ENCODE measurements at places on chromosomes 11 and 22. TPM values are rescaled to one million over a fixed set of nuclear protein-coding genes. Genes with fewer than 3 reads are reported as not detected.

DNA sequence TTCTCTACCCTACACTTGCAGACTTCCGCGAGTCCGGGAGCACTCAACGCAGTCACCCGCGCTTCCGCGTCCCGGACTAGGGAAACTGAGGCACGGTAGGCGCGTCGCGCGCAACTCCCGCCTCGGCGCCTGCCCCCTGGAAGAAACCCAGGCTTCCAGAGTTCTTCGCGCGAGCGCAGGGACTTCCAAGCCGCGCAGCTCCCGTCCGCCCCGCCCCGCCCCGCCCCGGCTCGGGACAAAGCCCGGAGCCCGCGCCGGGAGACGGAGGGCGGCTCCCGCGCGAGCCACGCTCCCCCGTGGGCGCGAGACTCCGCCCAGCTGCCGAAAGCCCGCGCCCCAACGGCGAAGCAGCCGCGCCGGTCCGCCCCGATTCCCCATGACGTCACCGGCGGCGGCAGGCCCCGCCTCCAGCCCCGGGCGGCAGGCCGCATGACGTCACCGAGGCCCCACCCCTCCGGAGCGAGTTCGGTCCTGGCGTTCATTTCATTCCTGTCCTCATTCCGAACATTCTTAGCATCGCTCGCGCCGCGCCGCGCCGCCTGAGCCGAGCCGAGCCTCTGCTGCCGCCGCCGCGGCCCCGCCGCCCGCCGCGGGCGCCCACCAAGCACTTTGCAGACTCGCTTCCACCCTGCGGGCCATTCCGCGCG is at the start of gene TEAD1:
TEAD1 (plus strand) TSS at position 498 of the 647 bp plus-strand sequence.
- peak; percentile 64 for DNase-seq

- no peak for DNase-seq
Measured at GRCh38 chr11:1290052-1291040, 19.1 kb downstream of the TOLLIP start.

DNA sequence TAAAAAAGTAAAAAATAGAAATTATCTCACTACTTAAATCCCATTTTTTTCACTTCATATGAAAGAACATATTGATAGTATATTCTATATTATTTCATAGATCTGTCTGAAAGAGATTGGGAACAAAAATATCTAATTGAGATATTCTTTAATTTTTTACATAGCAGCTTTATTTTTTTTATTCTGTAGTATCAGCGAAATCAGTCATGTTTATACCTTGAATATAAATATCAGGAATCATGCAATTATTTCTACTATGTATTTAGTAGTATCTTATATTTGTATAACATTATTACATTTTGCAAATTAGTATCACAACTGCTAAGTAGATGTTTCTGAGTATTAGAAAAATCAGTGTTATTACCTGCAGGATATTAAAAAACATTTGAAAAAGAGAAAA is 20.4 kb downstream of the C11orf54 start:
- DNase-seq: no peak

DNA sequence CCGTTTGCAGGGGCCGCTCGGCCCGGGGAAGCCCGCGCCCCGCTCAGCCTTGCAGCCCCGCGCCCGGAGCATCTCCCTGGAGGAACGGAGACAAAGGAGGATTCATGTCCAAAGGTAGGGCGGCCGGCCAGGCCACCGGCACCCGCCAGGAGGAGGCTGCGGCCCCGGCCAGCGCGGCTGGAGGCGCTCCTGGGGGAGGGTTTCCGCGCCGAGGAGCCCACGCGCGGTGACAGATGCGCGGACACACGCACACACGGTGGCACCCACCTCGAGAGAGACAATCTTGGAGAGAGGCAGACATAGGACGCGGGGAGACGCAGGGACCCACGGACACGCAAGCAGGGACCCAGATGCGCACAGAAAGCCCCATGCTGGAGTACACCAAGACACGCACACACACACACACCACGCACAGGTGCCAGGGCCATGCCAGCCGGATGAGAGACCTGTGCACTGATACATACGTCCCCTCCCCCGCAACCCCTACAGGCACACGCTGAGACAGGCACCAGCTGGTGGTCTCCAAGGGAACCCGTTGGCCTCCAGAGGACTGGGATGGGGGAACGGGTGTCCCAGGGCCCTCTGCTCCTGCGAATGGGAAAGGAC is 7.8 kb downstream of the SEPTIN3 start:
- no peak for DNase-seq

DNA sequence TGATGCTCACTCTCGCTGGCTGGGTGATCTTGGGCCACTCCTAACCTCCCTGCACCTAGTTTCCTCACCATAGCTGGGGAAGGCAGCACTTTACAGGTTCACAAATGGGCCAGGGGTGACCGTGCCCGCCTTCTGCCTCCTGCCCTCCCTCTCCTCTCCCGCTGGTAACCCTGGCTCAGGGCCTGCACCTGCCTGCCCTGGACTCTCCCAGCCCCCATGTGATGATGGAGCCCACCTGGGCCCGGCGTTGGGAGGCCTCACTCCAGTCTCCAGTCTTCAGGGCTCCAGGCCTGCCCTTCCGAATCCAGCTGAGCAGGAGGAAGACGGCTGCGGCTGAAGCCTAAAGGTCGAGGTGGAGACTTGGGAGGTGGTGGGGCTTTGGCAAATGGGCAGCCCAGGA is 152.9 kb downstream of the CACNA1I start:
- no peak for DNase-seq

The ATL3 gene
- total RNA-seq: 42.6 TPM

- no peak for DNase-seq
Measured at GRCh38 chr22:36415415-36416168, 27.8 kb upstream of the MYH9 start.

DNA sequence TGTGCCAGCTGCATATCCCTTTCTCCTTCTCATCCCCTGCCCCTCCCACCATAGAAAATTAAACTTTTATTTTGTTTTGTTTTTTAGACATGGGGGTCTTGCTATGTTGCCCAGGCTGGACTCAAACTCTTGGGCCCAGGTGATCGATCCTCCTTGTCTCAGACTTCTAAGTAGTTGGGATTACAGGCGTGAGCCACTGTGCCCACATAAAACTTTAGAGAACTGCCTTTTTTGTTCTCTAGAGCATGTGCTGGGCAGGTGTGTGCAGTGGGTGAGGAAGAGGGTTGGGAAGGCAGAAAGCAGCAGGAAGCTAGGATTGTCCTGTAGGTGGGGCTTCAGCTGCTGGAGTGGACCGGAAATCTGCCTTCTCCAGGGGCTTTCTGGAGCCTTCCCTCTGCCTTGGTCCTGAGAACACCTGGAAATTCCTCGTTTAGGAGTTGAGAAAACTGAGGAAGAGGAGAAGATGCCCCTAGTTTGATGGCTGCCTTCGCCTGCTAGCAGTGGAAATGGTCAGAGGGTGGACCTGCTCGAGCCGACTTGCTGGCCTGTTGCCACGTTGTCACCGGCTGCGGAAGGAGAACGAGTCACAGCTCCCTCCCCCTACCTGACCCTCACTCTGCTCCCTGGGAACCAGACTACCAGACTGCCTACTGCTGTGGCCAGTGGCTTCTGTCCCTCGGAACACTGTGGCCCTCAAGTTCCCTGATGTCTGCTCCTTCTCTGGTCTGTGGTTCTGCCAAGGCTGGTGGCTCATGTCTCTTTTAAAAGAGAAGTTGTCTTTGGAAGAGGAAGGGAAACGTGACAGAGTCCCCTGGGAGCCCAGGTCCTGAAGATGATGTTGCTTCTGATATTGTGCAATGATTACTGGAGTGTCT is 4.0 kb downstream of the ST14 start:
- no peak for DNase-seq

The GRIK4 gene
- total RNA-seq: 0.14 TPM

The GAB4 gene
- total RNA-seq: not detected

DNA sequence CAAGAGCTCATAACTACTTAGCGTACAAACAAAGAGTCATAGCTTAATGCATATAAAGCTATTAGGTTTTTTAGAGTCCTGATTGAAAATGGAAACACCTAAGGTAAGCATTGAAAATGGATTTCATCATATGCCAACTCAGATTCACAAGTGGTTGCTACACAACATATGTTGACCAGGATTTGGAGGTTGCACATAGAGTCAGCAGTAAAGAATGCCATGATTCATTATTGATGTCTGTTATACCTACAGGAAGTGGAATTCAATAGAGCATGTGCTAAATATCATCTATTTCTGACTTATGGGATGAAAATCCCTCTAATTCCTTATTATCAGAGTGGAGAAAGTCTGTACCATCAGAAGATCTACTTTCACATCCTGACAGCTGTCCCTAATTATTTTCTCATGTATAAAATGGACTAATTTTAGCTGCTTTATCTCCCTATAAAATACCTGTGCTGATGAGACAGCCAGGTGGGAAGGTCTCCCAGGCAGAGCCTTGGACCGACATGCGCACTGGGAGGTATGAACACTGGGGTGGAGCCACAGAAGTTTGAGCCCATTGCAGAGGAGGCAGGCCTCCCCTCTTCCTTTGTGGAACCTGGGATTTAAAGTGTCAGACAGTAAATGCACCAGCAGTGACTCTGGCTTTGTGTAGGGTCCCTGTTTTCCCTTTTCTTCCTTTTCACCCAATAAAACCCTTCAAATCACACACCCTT is 204.2 kb downstream of the AASDHPPT start:
- DNase-seq: peak; percentile 80

GRCh38 chr11:61954851-61955421 is 4.8 kb downstream of the BEST1 start:
- no peak for DNase-seq

- DNase-seq: no peak
Measured at GRCh38 chr22:49657275-49657973, 170.2 kb downstream of the BRD1 start.

The XKR3 gene
- total RNA-seq: not detected

DNA sequence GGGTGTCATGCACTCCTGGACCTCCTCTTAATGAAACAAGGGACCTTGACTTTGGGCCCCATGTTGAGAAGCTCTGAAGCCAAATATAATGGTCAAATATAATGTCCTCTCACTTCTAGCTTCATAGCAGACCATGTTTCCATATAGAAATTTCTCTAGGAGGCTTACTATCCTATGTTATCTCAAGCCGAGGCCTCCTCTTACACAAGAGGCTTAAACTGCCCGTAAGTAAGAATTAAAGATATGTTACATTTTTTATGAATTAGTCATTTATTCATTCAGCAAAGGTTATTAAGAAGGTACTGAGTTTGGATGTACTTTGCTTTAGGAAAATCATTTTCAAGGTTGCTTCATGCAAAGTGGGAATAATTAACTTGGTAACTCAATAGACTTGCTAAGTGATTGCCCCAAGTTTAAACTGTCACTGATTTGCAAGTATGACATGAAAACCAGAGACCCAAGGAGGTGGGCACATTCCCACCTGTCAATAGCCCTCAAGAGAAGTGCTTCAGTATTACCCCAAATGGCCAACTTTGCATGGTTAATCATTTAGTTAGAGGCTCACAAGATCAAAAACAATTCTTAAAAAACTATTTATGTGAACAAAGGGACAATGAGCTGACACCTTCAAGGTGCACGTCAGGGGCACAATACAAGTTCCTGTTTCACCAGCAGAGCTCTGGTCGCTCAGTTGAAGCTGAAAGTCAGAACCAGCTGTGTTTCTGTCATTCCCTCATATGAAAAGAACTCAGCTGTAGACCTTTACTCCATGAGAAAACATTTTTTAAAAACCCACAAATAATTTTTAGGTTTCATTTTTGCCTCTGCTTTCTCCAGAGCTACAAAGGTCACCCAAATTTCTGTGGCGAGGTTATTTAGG is 20.9 kb downstream of the BDNF start:
- DNase-seq: no peak

GRCh38 chr22:23526596-23527316 is 53.3 kb downstream of the IGLL1 start:
- no peak for DNase-seq

DNA sequence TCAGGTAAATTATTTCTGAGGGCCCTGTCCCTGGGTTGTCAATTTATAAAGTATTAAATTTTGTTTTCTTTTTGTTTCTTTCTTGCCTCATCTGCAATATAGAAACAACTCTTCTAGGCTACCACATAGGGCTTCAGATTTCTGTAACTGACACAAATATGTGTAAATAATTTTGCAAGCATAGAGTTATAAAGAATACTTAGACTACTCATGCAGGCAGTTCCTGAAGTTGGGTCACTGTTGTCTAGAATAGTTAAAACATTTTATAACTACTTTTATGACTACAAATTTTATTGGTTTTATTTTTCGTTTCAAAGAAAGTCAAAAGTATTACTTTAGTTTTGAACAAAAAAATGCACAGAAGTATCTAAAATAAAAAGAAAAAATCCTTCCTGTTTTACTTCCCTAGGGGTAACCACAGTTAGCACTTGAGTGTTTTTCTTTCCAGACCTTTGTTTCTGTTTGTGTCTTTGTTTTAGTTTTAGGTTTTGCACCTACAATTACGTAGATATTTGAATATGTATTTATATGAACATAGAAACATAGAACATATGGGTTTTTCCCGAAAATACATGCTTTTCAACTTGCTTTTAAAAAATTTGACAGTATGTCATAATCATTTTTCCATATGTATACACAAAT is 12.4 kb upstream of the TMEM123 start:
- DNase-seq: no peak

The OR4D5 gene
- not detected for total RNA-seq

The WBP2NL gene
- 2.6 TPM for total RNA-seq

- DNase-seq: no peak
Measured at GRCh38 chr22:36282328-36282831, 29.4 kb downstream of the APOL1 start.

DNA sequence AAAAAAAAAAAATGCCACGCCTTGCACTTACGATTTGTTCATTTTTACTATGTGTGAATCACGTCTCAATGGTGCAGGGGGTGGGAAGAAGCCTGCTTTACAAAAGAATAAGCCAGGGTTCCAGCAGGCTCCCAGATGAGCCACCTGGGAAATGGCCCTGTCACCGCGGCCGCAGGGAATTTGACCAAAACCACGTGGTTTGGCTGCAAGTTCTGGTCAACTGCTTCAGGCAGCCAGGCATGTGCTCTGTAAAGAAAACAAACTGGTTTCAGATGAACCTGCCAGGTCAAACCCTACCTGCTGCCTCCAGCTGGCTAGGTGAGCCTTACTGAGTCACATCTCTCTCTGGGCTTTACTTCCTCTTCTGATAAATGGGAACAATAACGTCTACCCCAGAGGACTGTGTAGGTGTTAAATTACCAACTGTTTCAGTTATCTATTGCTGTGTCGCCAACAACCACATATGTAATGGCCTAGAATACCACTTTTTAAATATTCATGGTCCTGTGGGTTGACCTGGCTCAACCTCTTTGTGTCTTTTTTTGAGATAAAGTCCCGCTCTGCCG is 30.5 kb upstream of the GCAT start:
- DNase-seq: peak; percentile 92

DNA sequence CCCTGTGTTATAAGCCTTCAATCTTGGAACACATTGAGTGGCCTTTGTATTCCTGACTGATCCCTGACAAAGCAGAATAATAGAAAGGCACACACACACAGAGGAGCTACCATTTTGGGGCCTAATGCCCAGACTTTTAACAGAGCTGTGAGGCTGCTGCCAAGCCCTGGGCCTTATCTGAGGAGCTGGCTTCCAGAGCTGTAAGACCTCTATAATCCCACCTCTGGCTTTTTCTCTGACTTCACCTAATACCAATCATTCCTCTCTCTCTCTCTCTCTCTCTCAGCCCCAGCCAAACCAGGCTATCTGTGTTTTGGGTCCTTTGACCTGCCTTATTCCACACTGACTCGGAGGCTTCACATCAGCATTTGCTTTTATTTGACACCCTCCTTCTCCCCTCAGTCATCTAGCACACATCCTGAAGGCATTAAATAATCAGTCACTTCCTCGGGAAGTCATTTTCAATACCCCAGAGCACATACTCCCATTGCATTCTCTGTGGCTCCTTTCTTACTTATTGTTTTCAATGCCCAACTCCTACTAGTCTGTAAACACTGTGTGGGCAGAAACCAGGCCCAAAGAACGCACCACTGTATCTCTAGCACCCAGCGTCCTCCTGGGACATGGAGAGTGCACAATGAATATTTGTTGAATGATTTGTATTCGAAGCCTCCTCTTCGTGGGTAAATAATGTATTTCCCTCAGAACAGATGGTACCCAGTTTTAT is 21.2 kb upstream of the TRIM44 start:
- DNase-seq: no peak

The CSNK2A3 gene
- 2.4 TPM for total RNA-seq

The GSTT2B gene
- 3.8 TPM for total RNA-seq

All from kidney epithelial cell (primary cell).